ENCODE measurements at places on chromosomes 5 and 9.

DNA sequence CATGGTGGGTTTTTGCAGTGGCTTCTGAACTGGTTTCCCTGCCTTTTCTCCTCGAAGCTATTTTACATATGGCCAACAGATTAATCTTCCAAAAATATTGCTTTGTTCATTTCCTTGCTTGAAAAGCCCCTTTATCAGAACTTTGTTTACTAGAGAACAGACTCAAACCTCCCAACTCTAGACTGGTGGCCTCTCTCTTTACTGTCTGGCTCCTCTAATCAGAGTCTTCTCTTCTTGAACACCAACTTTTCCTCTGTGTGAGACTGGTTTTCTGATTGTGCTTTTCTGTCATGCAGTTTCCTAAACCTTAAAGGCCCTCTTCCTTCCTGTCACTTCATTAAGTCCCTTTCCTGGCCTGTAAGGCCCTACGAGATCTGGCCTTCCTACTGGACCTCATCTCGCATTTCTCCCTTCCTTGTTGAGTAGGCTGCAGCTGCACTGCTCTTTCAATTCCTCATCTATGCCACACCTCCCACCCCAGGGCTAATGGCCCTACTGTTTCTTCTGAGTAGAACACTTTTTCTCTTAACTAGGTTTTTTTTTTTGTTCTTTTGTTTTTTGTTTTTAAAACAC, 5.7 kb downstream of the C9orf43 start:
- no peak for DNase-seq

GRCh38 chr5:119083679-119084078, 12.8 kb downstream of the DMXL1 start:
- no peak for DNase-seq

DNA sequence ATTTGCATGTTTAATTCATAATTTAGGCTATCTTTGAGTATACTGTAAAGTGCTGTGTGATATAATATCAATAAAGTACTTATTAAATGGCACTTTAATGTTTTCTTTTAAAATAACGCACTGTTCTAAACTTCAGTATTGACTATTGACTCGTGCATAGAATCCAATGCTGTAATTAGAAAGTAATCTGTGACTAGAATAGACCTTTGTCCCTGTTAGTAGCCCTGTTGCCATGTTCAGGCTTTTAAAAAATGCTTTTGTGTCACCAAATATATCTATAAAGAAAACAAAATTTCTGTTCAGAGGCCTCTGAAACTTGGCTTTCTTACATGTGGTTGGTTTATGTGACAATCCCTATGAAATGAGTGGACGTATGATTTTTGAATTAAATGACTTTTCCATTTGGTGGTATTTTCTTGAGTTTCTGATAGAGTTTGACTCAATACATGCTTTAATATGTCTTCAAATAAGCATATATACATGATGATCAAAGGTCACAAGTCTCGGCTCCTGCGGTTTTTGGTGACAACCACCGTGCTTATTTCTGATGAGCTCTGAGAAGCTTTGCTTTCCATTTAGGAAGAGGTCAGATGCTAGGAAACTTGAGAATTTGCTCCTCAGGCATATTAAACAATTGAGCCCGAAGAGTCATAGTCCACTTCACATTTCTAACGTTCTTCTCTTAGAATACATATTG, 174.7 kb downstream of the NR3C1 start:
- no peak for DNase-seq

GRCh38 chr9:137749511-137749910, 128.1 kb upstream of the CACNA1B start:
- no peak for DNase-seq

DNA sequence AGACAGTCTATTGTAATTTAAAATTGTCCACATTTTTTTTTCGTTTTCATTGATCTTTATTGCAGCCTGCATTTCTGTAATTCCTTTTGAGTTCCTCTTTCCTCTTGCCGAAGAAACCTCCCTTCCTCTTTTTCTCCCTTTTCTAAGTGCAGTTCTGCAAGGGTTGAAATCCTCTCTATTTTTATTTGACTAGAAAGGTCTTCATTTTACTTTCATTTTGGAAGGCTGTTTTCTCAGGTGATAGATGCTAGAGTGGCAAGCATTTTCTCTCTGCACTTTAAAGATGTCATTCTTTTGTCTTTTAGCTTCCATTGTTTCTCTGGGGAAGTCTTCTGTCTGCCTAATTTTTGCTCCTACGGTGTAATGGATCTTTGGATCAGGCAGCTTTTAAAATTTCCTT, 248.5 kb downstream of the SMARCA2 start:
- DNase-seq, result no peak

- no peak for DNase-seq
Observed at GRCh38 chr5:161155451-161155850, 303.4 kb upstream of the ATP10B start.

- DNase-seq, result no peak
Observed at GRCh38 chr5:121688781-121689180, 162.9 kb upstream of the FTMT start.

DNA sequence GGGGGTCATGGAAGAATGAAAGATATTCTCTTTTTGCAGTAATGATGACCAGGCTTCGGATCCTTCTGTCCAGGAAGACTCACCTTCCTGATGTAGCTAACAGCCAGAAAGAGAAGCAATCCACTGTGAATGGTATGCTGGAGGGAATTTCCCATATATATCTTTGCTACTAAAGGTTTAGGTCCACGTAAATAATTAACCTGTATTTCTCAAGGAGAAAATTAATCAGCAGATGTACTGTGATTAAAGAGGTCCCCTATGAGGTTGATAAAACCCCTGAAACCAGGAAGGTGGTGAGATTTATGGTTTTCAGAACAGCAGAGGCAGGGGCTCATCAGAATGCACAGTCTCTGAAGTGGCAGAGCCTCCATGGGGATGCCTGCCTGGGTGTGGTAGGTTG, 11.4 kb upstream of the RAB3C start:
- no peak for DNase-seq

GRCh38 chr9:128690684-128691034, 1.6 kb downstream of the SET start:
- DNase-seq, result no peak

DNA sequence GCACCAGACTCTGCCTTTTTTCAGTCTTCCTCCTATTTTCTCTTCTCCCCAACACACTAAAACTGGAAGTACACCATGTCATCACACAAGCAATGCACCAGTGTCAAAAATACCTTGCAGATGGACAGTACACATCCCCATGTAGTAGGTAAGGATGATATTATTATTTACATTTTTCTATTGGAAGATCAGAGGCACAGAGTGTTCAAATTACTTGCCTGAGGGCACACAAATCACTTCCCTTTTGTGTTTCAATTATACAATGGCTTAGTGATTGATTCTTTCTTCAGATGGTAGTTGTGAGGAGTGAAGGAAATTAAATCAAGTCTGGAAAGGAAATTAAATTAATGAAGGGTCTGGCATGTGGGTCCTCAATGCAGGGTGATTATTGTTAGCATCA, 39.6 kb downstream of the CTSL start:
- no peak for DNase-seq

DNA sequence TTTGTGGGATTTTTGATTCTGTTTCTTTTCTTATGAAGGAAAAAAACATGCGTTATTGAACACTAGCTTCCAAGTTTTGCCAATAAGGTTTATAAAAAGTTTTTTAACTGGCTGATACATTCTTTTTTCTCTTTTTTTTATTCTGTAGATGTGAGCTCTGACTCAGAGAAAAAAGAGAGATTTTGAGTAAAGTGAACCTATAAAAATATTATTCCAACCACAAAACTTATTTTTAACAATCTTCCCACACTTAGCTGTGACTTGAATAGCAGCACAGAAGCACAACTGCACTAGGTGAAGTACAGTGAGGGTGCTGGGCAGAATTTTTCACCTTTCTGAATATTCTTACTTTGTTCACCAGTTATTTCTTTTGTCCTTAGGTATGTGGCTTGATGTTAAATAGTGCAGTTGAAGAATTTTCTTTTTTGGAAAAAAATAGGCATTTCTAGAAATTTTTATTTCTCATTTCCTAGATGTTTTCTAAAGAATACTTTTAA, 41.6 kb downstream of the CHSY3 start:
- DNase-seq, result no peak

DNA sequence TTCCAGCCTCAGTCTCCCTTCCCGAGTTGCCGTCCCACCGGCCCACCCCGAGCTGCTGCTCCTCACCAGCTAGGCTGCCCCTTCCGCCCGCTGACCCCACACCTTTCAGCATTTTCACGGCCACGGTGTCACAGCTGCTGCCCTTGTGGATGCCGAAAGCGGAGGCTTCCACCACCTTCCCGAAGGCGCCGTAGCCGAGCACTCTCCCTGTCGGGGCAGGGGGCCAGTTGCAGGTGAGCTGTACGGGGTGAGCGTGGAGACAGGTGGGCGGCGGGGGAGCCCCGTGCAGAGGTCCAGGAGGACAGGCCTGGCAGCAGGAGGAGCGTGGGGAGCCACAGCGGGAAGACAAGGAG, 28.2 kb upstream of the SCGB3A1 start:
- DNase-seq, result no peak

DNA sequence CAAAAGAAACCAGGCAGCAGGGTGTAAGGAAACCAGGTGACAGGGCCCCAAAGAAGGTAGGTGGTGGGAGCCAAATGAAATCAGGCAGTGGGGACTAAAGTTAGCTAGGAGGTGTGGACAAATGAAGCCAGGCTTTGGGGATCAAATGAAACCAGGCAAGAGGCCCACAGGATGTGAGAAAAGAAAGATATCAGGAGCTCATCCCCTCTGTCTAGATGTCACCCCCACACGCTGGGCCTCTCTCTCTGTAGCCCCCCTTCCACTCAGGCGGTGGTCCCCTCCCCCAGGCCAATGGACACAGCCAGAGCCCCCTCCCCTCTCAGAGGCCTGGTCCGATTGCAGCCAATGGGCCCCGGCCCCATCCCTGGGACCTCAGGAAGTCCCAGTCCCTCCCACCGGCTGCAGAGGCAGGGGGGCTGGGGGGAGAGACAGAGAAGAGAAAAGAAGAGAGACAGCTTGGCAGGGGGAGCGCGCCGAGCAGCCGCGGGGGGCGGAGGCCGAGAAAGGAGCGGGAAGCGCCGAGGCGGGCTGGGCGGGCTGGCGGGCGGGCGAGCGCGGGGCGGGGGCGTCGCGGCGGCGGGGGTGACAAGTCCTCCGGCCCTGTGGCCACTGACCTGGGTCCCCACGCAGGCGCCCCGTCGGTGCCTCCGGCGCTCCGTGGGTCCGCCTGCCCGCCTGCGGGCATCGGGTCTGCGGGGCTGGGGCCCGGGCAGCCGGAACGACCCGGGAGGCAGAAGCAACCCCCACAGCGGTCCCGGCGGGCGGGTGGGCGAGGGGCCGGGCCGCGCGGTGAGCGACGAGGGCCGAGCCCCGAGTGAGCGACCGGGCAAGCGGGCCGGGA, 11.9 kb downstream of the CNTFR start:
- DNase-seq, result no peak

GRCh38 chr5:6480133-6481051, 31.7 kb downstream of the UBE2QL1 start:
- no peak for DNase-seq

GRCh38 chr5:79416499-79416898, 97.4 kb downstream of the HOMER1 start:
- no peak for DNase-seq

DNA sequence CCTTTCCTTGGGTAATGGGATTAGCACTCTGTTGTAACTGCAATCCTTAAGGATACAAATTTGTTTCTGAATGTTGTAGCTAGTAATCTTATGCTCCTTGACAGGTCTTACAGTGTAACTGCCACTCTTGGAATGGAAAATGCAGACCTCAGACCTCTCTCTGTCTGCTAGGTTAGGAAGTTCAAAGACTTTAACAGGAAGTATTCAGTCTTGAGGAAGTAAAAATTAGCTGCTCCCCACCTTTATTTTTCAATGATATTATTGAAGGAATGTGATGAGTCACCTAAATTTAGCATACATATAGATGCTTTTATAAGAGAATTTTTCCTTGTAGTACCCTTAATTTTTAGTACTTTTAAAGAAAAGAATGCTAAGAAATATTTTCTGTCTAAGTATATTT, 71.5 kb downstream of the PAM start:
- DNase-seq, result no peak

GRCh38 chr9:21415493-21416267, 6.8 kb downstream of the IFNA8 start:
- no peak for DNase-seq

GRCh38 chr5:179326122-179326927, 18.9 kb downstream of the ADAMTS2 start:
- DNase-seq, result no peak

DNA sequence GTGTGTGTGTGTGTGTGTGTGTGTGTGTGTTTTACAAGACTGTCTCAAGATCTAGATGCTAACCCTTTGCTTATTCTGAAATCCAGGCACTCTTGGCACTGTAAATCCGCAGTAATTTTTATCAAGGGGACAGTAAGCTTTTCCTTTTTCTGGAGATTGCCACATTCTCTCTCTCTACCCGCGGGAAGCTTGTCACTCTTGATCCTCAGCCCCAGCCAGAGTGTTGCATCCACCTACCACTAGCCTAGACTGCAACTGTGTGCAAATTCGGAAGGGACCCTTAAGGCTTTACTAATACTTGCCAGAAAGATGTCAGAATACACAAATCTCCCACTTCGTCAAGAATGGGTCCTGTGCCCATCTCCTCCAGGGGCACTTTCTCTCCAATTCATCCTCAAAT, 54.9 kb upstream of the EPB41L4A start:
- no peak for DNase-seq

- DNase-seq, result no peak
Observed at GRCh38 chr9:19769213-19769612, 19.6 kb downstream of the SLC24A2 start.

- no peak for DNase-seq
Observed at GRCh38 chr9:9973062-9973461, 639.7 kb downstream of the PTPRD start.

GRCh38 chr5:54013556-54014194, 296.7 kb downstream of the ARL15 start:
- peak; percentile 38 for DNase-seq

DNA sequence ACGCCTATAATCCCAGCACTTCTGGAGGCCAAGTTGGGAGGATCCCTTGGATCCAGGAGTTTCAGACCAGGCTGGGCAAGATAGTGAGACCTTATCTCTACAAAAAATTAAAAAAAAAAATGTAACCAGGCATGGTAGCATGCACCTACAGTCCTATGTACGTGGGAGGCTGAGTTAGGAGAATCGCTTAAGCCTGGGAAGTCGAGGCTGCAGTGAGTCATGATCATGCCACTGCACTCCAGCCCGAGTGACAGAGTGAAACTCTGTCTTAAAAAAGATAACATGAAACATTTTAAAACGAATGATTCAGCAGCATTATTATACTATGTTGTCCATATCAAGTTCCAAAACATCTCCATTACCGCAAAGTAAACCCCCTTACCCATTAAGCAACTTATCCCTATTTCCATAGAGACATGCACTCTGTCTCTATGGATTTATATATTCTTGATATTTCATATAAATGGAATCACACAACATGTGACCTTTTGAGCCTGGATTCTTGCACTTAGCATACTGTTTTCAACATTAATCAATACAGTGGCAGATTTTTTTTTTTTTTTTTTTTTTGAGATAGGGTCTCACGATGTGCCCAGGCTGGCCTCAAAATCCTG, 56.9 kb upstream of the MTMR12 start:
- DNase-seq, result no peak

- no peak for DNase-seq
Observed at GRCh38 chr9:16275795-16276624, 594.5 kb downstream of the BNC2 start.

GRCh38 chr5:62603934-62604333, 25.3 kb downstream of the LRRC70 start:
- no peak for DNase-seq

GRCh38 chr9:3441197-3441816, 84.5 kb downstream of the RFX3 start:
- peak; percentile 60 for DNase-seq

- no peak for DNase-seq
Observed at GRCh38 chr9:2406252-2406651, 215.3 kb upstream of the VLDLR start.
